ENCODE measurements at places on chromosomes 4 and X.

- DNase-seq = no peak
Measured at GRCh38 chr4:184097241-184097605, 120.5 kb downstream of the ENPP6 start.

- no peak for DNase-seq
Measured at GRCh38 chrX:25344161-25344936, 328.6 kb upstream of the ARX start.

- DNase-seq = no peak
Measured at GRCh38 chr4:163762741-163763140, 268.3 kb downstream of the TMA16 start.

DNA sequence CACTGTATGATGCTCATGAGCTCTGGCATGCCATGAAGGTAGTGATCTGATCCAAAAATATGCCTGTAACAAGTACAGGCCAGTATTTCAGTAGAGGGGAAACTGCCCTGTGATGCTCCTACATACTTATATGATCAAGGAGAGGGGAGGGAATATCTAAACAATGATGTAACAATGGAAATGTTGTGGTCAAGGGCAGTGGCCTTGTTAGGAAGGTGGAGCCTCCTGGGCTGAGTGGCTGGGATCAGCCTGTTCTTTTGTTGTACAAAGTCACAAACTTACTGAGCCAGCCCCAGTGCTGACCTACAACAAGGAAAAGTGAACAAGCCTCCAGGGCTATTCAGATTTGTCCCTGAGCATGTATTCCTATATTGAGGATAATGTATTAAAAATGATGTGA lies 70.3 kb downstream of the ANXA10 start:
- no peak for DNase-seq

GRCh38 chr4:1685235-1686150 lies 1.4 kb upstream of the FAM53A start:
- no peak for DNase-seq

GRCh38 chr4:82216219-82216618 lies 157.6 kb downstream of the HNRNPD start:
- no peak for DNase-seq

GRCh38 chrX:6813836-6814370 lies 279.0 kb upstream of the VCX3A start:
- DNase-seq = no peak

GRCh38 chr4:144556636-144557035 lies 89.3 kb upstream of the HHIP start:
- no peak for DNase-seq

DNA sequence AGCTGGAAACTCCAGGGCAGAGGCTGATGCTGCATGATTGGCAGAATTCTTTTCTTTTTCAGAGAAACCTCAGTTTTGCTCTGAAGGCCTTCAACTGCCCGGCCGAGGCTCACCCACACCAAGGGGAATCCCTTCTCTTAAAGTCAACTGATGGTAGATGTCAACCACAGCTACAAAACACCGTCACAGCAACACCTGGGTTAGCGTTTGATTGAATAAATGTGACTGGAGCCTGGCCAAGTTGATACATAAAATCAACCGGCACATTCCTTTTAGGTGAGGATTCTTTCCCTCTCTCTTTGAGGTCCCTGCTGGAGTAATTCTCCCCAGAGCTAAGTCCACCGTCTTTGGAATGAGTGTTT lies 15.2 kb upstream of the KIAA0232 start:
- no peak for DNase-seq

DNA sequence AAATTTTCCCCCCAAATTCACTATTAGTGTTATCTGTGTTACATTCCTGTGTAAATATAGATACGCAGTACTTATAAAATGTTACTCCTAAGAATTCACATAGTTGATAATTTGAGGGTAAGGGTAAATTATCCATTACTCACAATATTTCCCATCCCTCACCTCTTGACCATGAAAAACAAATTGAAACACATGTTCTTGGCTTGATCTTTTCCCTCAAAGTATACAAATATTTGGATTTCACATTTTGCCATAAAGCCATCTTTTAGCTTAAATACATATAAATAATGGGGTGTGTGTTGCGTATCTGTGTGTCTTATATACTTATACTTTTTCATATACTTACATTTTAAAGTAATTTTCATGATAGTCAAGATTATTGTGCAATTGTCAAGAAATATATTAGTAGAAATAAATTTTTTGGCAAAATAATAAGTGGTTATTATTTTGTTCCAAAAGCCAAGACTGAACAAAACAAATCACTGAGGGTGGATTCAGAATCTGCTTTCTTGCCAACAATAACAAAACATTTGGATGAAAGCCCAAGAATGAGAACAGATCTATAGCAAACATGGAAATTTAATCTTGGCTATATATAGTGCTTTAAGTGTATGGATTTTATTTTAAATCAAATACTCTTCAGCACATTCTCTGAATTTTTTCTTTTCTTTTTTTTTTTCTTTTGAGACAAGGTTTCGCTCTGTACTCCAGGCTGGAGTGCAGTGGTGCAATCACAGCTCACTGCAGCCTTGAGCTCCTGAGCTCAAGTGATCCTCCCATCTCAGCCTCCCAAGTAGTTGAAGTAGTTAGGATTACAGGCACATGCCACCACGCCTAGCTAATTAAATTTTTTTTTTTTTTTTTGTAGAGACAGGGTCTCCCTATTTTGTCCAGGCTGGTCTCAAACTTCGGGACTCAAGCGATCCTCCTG lies 48.5 kb upstream of the PRSS48 start:
- DNase-seq = peak; percentile 81

- DNase-seq = no peak
Measured at GRCh38 chrX:8741981-8742380, 10.0 kb upstream of the ANOS1 start.

DNA sequence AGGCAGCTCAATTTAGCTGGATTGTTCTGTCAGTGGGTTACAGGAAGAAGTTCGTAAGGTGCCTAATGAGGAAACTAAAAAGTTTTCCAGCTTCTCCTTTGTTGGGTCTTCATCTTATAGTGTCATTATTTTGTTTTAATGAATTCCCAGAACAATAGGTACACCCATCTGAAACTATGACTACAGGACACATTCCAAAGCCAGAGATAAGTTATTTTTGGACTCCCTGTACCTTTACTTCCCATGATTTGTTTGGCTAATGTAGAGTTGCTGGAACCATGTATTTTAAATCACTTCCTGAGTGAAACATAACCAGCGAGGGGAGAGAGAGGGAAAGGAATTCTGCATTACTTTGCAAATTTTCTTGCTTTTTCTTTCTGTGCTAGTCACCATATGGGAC lies 114.0 kb downstream of the CLCN5 start:
- no peak for DNase-seq

DNA sequence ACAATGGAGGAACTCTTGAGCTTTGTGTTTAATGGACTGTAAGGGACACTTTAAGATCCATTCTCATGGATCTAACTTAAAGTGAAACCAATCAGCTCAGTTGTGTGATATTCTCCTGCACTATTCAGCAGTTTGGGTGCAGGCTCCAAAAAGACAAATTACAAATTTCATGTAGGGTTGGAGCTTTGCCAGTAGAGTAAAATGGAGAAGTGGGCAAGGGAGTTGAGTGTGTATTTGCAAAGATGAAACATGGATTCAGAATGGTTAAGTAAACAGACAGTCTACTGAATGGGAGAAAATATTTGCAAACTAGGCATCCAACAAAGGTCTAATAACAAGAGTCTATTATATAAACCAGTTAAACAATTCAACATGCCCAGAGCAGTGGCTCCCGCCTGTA lies 21.2 kb upstream of the MID2 start:
- DNase-seq = no peak

DNA sequence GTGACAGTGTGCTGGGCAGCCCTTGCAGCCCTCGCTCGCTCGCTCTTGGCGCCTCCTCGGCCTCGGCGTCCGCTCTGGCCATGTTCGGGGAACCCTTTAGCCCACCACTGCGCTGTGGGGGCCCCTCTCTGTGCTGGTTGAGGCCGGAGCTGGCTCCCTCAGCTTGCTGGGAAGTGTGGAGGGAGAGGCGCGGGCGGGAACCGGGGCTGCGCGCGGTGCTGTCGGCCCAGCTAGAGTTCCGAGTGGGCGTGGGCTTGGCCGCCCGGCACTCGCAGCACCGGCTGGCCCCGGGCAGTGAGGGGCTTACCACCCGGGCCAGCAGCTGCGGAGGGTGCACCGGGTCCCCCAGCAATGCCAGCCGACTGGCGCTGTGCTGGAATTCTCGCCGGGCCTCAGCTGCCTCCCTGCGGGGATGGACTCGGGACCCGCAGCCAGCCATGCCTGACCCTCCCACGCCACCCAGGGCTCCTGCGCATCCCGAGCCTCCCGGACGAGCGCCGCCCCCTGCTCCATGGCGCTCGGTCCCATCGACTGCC lies 770.1 kb upstream of the GALNTL6 start:
- DNase-seq = no peak

DNA sequence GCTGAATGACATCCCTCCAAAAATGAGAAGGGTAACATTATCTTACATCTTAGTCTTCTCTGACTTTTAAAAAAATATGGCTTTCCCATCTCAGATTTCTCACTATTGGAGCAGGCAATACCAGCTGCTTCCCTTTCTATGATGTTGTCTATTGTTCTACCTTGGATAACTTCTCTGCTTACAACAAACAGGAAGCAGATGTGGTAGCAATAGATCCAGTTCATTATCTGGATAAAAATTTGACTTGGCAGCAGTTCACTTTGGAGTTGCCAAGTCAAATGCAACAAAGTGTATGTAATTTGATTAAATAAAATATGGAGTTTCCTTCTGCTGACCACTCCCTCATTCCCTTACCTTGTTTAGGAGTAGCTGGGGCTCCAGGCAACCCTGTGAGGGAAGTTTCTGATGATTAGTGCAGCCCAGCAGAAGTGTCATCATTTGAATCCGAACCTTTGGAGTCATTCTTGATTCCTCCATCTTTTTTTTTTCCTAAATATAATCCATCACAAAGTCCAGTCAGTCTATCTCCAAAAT lies 72.0 kb upstream of the GPRIN3 start:
- DNase-seq = peak; percentile 78

GRCh38 chr4:54659313-54659712 lies 1.6 kb downstream of the KIT start:
- no peak for DNase-seq

GRCh38 chrX:10296576-10296975 lies 139.8 kb downstream of the CLCN4 start:
- no peak for DNase-seq

- no peak for DNase-seq
Measured at GRCh38 chrX:17409566-17410290, 34.7 kb downstream of the NHS start.

DNA sequence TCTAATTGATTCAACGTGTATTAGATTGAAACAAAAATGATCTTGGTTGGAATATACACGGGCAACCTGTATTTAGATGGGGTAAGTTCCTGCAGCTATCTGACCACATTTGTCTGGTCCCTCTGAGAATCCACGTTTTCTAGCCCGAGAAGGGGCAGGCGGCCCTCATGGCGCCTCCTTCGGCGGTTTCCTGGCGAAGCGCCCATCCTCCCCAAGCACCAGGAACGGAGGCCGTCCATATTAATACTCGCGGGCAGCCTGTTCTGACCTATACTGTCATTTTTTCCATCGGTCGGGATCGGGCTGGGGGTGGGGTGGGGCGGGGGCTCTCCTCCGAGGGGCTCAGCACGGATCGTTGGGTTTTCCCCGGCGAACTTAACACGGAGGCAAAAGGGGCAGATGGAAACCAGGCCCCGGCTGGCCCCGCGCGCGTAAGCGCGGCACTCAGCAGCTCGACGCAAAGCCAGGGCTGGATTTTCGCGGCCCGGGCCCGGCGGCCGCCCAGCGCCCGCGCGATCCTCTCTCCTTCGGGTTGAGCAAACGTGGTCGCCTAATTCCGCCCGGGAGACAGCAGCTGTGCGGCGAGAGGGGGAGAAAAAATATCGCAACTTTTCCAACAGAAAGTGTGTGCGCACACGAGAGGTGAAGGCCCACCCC lies 77.2 kb upstream of the BCOR start:
- no peak for DNase-seq

DNA sequence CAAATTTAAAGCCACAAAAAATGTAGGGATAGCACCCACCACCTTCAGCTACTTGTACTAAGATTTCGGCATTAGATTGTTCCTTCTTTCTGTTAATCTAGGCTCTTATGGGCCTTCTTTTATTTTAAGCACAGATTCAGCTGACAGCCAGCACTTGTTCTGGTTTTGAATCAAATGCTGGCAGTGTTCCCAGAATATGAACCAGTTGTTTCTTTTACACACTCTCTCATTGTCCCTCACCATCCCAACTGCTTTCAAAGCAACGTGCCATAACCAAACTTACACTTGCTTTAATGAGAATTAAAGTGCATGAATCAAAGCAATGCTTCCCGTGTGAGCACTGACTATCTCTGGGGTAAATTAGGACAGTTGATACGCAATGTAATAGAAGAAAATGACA lies 744.5 kb upstream of the FAM241A start:
- DNase-seq = no peak

DNA sequence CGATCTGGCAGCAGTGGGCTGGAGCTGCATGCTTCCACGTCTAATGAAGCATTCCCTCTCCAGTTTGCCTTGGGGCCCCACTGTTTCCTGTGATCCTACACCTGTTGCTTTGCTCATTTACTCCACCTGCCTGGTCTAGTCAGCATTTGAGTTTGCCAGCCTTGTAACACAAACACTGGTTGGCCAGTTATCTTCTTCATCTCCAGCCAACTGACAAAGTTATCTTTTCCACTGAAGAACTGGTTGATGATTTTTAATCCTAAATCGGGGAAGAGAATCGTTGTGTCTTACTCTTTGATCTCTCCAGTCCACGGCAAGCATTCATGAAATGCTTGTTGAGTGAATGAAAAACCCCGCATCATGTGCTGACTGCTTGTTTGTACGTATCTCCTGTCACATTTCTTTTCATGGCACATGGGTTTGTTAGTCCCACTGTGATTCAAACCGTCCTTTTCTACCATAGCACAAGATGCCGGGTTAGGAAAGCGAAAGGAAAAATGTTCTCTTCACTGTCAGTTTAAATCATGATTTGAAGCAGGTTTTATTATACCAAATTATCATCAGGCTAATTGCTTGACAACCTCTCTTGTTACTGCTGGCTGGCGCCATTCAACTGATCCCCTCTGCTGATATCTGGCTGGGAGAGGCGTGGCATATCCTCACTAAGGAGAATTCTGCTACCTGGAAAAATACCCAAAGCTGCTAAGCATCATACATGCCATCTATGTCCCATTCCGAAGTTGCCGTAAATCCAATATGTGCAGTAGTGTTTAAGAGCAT lies 144.8 kb downstream of the SHROOM3 start:
- no peak for DNase-seq

GRCh38 chr4:4923201-4923600 lies 63.7 kb downstream of the MSX1 start:
- DNase-seq = no peak

GRCh38 chrX:443536-444210 lies 57.0 kb upstream of the PPP2R3B start:
- DNase-seq = no peak

- no peak for DNase-seq
Measured at GRCh38 chr4:26787461-26788340, 72.9 kb upstream of the STIM2 start.

DNA sequence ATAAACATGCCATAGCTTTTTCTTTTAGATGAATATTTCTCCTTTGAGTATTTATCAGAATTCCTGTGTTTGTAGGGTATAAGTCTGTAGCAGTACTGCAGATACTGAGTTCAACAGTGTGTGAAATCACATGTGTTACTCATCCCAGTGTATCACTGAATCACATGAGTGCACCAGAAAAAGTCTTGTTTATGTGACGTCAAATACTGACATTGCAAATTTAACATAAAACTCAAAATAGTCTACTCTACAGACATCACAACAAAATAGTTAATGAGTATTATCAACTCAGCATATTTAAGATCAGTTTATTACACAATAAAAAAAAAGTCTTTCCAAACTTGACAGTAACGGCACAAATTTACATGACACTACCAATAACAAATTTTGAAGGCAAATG lies 221.3 kb downstream of the DCTD start:
- no peak for DNase-seq

All from glomerular endothelial cell (primary cell).